GM04503 (cell line): ENCODE measurements at places on chromosomes 12 and 14.

DNA sequence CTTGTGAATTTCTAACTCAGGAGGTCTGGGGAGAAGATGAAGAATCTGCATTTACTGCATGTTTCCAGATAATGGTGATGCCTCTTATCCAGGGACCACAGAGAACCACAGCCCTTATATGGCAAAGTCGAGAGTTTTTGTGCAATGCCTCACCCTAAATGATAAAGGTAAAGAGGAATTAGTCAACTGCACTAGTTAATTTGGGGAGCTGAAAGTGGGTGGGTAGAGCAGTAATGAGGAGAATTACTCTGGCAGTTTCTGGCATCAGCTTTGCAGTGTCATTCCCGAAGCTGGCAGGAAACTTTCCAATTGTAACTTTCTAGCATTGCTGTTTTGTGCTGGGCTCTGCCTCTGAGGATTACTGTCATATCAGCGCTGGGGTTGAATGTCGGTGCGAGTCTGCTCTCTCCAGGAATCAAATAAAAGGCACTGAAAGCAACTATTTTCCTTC lies 10.3 kb downstream of the EGLN3 start:
- DNase-seq, result no peak

DNA sequence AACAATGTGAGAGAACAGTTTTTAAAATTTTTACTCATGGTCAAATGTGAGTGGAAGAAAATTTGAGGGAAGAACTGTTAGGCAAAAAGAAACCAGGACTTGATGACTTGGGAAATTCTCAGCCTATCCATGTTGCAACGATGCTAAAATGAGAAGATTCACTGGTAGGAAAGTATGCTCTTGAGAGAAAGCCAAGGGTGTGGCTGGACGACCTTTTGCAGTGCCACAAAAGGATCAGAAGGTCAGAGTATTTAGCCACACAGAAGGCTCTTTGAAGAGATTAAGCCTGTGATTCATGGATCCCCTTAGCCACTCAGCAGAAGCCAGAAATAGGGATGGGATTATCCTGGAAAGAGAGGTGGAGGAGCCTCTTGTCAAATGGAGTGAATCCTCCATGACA lies 336.8 kb downstream of the LRIG3 start:
- peak; percentile 65 for DNase-seq

DNA sequence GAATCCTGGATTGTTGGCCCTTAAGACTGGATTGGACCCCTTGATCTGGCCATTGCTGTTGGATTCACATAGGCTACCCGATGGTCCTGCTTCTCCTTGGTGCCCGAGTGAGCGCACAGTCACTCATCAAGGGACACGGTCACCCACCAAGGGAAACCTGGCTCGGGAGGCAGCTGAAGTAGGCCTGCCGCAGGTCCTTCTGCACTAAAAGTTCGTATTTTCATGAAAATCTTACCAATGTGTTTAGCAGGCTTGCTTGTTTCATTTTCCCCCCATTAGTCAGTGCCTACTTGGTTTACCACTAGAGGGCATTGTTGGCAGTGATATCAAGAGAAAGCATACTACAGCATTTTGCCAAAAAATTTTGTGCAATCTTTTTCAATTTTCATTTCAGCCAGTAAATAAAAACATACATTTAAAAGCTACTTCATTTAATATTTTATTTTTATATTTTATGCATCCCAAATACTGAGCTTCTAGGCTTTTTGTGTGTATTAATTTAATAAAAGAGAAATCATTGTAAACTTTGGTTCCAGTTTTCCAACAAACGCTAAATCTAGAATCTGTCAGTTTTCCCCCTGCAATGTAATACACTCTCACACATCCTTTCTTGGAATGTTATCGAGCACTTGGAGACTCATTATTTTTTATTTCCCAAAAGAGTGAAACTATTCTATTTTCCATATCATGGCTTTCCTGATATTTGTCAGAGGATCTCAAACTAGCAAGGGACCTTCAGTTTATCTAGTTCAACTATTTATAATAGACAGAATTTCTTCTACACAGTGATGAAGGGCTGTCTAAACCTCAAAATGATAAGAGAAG lies 116.7 kb downstream of the LMNTD1 start:
- peak; percentile 28 for DNase-seq

- DNase-seq, result no peak
Observed at GRCh38 chr12:44968965-44969364, 81.9 kb downstream of the DBX2 start.

DNA sequence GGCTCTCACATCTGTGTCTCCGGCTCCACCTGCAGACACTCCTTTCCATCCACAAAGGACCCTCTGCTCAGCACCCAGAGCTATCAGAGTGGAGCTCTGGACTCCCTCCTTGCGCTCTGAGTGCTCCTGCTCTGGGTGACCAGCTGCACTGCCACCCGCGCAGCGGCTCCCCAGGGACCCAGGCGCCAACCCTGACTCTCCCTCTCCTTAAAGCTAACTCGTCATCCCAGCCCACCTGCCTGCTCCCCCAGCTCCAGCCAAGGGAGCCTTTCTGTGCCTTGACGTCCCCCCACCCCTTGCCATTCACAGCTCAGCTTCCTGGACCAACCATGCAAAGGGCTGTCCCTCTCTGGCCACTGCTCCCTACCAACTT lies 99.0 kb downstream of the SETD3 start:
- no peak for DNase-seq

DNA sequence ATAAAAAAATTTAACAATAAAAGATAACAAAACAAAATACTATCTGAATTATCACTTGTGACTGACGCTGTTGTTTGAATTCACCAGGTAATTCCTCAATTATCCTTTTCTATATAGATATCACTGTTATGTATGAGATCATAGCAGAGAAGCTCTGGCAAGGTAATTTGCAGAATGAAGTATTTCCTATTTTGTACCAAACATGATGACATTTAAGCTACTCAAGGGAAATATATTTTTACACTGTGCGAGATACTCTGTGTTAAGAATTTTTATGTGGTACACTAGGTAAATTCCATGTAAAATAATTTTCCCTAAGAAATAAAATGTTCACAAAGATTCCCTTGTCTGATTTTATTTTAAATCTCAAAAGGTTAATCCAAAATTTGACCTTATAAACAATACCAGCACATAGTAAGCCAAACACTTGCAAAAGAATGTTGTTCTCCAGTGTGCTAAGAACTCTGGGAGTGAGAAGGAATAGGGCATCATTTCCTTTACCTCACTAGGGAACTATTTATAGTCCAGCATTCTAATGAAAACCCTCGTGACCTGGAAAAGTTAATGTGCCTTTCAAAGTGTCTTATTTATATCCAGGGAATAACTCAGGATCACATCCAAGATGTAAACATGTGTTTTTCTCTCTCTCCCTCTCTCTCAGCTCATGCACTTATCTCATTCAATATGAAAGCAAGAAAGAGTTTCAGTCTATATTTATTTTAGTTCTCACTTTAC lies 115.2 kb upstream of the RAP1B start:
- DNase-seq, result peak; percentile 64

DNA sequence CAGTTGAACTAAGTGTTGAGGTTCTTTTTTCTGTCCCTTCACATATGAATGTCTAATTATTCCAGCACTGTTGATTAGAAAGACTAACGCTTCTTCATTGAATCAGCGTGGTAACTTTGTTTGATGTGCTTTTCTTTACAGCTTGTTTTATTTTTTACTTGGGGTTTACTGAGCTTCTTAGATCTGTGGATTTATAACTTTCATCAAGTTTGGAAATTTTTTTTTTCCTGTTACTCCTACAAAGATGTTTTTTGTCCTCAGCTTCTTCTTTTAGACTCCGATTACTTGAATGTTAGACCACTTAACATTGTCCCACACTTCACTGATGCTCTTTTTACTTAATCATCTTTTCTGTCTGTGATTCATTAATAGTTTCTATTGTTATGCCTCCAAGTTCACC lies 31.5 kb downstream of the NTN4 start:
- no peak for DNase-seq

GRCh38 chr14:57981817-57982560 lies 116.1 kb upstream of the SLC35F4 start:
- no peak for DNase-seq

GRCh38 chr12:109134186-109134917 lies 18.0 kb downstream of the ACACB start:
- DNase-seq, result no peak

DNA sequence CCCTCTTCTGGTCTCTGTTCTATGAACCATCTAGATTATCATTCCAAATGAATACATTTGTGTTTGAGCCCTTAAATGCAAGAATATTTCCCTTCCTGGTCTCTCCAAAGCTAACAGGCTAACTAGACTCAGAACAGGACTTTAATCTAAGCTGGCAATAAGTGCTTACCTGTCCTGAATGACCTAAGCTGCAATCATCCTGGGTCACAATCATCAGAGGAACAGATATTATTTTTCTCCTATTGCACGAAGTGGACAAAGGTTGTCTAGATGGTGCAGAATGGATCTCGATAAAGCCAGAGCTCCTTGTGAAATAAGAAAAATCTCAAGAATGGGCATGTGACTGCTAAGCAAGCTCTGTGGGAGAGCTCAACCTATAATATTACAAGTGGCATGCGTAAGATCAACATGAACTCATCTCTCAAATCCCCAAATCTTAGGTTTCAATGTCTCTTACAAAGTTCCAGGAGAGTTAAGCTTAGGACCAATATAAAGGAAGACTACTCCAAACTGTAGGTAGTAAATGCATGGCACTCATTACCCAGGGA lies 10.6 kb upstream of the NUMB start:
- DNase-seq, result no peak

DNA sequence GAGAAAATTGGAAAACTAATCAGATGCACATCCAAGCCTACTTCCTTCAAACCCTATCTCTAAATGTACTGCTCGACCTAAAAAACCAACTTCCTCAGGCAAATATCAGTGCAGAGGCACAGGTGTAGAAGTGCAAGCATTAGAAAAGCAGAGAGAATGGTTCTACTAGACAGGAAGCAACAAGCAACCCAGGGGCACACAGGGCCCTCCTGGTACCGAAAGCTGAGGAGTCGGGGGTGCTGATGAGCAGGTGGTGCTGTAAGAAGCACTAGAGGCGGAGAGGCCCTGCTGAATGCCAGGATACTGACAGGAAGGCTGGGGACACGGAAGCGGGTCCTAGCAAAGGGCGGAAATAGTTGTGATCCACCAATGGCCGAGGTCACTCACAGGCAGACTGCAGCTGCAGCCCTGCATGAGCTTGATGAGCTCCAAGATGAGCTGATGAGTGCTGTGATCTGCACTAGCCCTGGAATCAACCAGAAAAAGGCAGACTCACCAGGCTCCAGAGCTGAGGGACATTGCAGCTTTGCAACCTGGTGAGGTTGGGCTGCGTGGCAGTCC lies 85.9 kb downstream of the TTC7B start:
- no peak for DNase-seq

- DNase-seq, result no peak
Observed at GRCh38 chr12:63792338-63792737, 12.6 kb downstream of the RXYLT1 start.

DNA sequence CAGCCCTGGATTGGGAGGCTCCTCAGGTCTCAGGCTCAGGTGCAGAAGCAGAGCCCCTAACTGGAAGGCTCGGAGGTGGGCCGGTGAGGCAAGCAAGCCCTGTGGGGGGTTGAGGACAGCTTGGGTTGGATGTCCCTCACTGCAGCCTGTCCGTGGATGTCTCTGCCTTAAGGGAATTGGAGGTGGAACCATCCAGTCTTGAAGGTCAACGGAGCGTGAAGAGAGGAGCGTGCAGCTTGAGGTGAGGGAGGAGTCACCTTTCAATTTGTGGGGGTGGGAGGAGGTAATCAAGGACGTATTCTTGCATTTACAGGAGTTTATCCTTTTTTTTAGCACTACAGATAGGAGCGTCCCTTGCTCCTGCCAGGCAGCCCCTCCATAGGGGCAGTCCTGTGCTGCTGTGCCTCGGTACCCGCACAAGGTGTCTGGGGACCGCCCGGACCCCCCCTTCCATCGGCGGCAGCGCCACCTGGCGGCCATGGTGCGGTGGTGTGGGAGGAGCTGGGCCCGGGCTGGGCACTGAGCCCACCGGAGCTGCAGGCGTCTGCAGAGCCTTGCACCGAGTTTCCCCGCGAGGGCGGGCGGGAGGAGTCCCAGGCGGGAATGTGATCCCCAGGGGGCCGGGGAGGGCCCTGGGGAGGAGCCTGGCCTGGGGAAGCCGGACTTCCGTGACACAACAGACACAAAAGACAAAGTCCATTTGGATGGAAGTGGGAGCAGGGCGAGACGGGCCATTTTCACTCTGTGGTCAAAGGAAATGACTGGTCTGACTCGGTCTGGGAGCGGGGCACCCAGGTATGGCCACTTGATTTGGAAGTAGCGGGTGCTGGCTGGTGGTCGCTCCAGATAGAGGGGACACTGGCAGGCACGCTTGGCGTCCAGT lies 864 bp downstream of the DNAJC22 start:
- DNase-seq, result no peak

GRCh38 chr12:97027482-97027881 lies 120.4 kb downstream of the NEDD1 start:
- no peak for DNase-seq

- no peak for DNase-seq
Observed at GRCh38 chr14:74478996-74479635, 14.0 kb downstream of the NPC2 start.

- no peak for DNase-seq
Observed at GRCh38 chr12:15555446-15555845, 233.1 kb downstream of the PTPRO start.

GRCh38 chr12:12592930-12593329 lies 18.7 kb upstream of the CREBL2 start:
- DNase-seq, result no peak

DNA sequence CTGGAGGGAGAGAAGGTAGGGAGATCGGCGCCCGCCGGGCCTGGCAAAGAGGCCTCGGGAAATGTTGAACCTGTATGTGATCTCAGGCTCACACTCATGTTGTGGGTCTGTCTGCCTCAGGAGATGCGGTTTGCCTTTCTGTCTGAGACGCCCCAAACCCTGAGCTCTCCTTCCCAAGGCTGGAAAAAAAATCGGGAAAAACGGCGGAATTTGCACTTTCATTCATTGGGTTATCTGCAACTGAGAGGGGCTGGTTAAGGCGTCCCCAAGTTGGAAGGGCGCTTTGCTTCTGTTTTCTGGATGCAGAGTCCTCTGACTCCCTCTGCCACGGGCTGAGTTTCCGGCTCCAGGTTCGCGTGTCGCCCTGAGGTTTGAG lies 5.0 kb upstream of the HOXC9 start:
- DNase-seq, result no peak

GRCh38 chr14:65198346-65198745 lies 96.0 kb upstream of the MAX start:
- DNase-seq, result no peak

- no peak for DNase-seq
Observed at GRCh38 chr14:26636561-26636960, 38.7 kb upstream of the NOVA1 start.

- no peak for DNase-seq
Observed at GRCh38 chr12:131218026-131218922, 264.6 kb downstream of the ADGRD1 start.

GRCh38 chr12:21265932-21266331 lies 68.8 kb downstream of the SLCO1A2 start:
- no peak for DNase-seq
